ENCODE measurements at places on chromosomes 7 and 10.
A peak's percentile ranks its signal among the peaks of the same experiment; 100 is the strongest.

GRCh38 chr10:451021-451471 is 238.4 kb downstream of the DIP2C start:
- DNase-seq, result peak; percentile 55

DNA sequence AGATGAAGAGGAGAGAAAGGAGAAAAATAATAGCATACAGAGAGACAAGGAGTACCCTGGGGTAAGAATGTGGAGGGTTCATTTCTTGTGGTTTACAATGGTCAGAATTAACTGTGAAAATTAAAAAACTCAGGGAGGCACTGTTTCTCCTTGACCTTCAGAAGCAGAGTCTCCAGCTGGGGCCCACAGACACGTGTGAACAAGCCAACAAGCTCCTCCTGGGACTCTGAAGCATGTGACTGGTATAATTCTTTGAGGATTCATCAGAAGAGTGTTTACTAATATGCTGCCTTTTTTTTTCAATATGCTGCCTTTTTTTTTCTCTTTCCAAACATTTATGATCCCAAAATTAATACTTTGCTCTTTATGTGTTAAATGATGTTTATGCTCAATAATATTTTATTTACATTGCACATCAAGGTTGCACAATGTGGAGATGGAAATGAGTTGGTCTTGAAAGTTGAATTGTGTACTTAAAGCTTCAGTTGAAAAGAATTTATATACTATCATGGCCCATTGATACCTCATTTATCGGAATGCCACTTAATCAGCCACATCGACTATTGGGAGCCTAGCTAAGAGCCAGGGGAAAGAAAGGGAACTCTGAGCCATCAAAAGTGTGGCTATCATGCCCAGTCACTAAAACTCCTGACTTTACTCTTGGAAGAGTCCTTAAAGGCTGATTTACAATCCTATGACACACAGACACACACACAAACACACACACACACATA is 134.7 kb upstream of the RHOBTB1 start:
- no peak for DNase-seq

- DNase-seq, result no peak
Measured at GRCh38 chr10:93028883-93029282, 31.7 kb upstream of the CYP26C1 start.

- no peak for DNase-seq
Measured at GRCh38 chr10:91665842-91666241, 33.0 kb upstream of the PPP1R3C start.

DNA sequence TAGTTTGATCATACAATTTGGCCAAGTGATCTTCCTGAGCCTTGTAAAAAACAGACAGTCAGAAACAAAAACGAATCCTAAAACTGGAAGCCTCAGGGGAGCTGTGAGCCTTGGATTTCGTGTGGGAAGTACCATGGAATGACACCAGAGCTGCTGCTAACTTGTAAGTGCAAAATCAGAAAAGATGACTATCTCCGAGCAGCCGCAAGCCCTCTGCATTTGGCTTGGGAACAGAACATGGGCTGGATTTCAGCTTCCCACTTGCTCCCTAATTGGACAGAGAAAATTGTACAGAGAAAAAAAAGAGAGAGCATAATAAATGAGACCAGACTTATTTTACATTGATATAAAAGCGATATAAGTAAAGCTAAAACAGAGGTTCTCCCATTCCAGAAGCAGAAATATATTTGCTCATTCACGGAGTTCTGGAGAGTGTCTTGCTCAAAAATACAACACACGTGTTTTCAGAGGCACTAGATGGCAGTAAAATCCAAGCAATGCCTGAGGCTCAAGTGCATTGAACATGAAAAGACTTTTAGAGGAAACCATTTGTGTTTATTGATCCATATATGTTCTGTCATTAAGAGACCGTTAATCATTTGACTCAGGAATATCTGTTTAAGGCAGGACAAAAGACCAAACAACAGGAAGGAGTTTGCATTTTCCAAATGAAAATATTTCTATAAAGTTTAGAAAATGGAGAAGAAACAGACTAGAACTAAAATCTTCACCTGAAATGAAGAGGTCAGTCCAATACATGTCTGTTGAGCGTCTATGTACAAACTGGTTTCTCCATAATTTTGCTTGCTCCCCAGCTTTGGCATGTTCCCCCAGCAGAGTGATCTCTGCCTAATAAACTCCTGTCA is 78.3 kb upstream of the SLC26A5 start:
- DNase-seq, result no peak

DNA sequence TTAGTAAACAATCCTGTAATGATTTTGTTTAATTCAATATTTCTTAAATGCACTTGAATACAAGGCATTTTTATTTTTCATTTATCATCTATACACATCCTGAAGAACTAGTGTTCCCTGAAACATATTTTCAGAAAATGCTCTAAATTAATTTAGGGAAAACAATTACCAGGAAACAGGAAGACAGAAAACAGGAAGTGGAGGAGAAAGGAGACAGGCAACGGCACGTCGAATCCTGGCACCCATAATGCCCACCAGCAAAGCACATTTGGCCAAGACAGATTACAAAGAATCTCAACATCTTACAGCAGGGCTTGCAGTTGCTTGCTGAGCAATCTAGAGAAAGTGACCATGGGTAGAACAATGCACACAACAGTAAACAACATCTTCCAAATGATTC is 571.1 kb downstream of the GRID1 start:
- no peak for DNase-seq

- DNase-seq, result no peak
Measured at GRCh38 chr7:148286150-148286549, 304.4 kb upstream of the C7orf33 start.

DNA sequence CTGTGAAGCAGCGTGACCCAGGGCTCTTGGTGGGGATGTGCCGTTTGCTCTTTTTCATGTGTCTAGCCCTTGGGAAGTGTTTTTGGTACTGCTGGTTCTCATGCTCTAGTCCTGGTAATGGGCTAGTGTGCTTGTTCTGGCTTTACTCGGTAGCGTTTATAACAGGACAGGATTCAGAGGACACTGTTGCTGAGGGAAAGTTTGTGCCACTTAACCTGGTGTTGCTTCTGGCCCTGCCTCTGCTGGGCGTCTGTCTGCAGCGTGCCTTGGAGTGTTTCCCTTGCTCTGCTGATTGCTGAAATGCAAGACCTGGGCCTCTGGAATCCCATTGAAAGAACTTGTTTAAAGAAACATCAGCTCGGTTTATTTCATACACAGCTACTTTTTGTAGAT is 35.0 kb downstream of the INPP5A start:
- no peak for DNase-seq

DNA sequence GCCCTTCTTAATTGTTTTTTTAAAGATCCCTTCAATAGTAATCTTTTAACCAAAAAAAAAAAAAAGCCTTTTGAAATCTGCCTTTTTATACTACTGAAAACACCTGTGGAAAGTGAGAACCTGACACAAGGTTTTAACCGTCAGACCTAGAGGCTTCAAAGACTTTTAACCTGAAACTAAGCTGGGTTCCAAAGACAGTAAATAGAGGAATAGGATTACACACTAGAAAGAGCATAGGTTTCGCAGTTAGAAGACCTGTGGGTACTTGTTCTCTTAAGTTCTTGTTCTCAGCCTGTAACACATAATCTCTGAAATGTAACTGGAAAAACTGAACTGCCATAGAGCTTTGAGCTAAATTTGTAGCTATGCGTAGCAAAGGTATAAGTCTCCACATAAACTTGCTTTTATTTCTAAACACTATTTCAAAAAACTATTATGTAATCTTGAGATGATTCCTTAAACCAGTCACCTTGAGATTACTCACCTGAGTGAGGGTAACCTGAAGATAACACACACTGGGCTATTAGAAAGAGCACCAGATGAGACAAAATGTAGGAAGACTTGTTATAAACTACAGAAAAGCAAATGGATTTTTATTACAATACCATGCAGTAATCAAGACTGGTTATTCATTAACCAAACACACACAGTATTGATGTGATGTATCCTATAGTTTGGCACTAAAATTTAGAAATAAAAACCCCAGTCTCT is 196.6 kb upstream of the FRMD4A start:
- DNase-seq, result no peak

Measured in activated T-helper 1 cell treated with Interleukin-2 at 50 U/mL for 16 hours (primary cell).